D721Med (cell line): ENCODE measurements at places on chromosomes 1 and 21.
A peak's percentile ranks its signal among the peaks of the same experiment; 100 is the strongest.

DNA sequence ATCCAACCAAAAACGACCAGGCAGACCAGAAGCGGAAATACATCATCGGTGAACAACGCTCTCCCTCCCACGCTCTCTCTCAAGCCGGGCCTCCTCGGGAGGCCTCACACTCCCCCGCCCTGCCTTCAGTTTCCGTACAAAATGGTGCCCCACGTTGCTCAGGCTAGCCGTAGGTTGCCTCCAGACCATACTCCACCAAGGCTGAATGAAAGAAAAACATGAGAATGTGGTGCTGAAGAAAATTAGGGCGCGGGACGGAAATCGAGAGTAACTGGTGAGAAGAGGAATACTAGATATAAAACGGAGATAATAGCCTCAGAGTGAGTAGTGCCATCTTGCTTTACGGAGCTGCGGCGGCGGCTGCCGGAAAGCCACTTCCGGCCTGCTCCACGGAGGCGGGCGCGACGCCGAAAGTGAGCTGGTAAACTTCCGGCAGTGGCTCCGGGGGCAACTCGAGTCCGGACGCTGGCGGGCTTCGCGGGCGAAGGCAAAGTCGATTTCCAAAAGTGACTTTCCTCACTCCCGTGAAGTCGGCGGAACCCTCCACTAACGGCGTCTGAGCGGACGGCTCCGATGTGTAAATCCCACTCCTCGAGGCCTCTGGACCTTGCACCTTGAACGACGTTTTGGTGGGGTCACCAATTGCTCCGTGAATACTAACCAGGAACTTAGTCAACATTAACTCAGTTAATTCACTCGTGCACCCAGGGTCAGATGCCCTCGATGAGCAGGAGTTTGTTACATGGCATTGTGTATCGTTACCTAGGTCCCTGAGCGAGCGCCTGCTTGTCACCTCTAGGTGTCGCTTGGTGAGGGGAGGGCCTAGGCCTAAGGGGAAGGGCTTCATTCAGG, at the start of gene SH3BP5L:
Gene SH3BP5L (minus strand): TSS at position 7 of the 852 bp plus-strand sequence. CDS start 980 bp downstream, outside the sequence.
- peak; percentile 100 for DNase-seq

- no peak for DNase-seq
These were observed 19.2 kb upstream of the PEX10 start for GRCh38 chr1:2431518-2431917.

DNA sequence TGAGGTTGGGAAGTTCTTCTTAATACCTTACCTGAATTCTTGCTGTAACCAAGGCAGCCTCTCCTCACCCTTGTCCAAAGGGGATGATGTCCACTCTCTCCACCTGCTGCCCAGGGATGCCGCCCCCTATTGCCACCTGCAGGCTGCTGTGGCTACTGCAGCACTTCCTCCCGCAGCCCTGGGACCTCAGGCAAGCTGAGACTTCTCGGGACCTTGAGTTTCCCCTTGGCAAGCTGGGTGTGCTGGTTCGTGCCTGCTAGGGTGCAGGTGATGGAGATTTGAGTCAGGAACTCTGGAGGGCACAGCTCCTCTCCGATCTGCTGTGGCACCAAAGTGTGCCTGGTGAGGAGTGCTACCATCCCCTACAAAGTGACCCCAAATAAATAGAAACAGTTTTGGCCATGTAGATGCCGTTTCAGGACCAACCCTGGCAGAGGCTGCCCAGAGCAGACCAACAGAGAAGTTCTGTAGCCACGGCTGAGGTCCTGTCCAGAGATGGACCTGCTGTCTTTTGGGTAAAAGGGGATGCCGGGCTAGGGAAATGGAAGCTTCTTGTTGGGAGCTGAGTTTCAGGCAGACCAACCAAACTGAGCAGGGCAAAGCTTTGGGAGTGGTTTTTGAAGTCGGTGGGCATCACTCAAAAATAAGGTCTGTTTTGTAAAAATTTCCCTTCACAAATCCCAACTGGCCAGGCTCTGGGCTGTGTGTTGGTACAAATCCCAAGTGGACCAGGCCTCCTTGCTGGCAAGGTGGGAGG, 31.7 kb downstream of the RUNX3 start:
- DNase-seq: no peak

- no peak for DNase-seq
These were observed 212.7 kb upstream of the ESRRG start for GRCh38 chr1:216935901-216936300.

GRCh38 chr1:13949546-13949945, 249.6 kb downstream of the PRDM2 start:
- no peak for DNase-seq

- DNase-seq: no peak
These were observed 44.9 kb downstream of the CAPN9 start for GRCh38 chr1:230791986-230792564.

DNA sequence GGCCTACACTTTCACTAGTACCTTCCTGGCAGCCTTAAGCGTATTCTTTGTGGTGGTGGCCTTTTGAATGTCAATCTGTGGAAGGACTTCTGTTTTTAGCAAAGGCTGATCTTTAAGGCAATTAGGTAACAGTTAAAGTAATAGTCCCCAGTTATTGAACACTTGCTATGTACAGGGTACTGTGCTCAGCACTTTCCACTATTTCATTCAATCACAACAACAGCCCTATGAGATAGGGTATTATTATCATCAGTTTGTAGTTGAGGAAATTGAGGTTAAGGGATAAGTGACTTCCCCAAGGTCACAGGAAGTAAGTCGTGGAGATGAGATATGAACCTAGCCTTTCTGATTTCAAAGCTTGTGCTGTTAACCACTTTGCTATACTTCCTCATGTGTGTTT, 185.7 kb downstream of the ST6GALNAC3 start:
- DNase-seq: no peak

GRCh38 chr1:115373305-115373704, 35.3 kb upstream of the NGF start:
- DNase-seq: no peak

- no peak for DNase-seq
These were observed 24.2 kb upstream of the HSD3B1 start for GRCh38 chr1:119482517-119483425.

DNA sequence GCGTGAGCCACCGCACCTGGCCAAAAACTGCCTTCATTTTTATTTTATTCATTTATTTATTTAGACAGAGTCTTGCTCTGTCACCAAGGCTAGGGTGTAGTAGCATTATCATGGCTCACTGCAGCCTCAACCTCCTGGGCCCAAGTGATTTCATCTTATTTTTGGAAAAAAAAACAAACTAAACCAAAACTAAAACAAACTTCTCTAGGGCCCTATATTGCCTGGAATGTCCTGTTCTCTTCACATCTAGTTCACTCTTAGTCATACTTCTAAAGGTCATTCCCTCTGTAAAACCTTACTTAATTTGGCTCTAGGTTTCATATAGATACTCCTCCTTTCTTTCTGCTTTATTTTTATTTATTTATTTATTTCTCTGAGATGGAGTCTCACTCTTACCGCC, 15.6 kb downstream of the RPS27 start:
- DNase-seq: no peak

- DNase-seq: no peak
These were observed 20.7 kb downstream of the NR5A2 start for GRCh38 chr1:200048244-200048643.

GRCh38 chr1:203321273-203322052, 16.1 kb downstream of the BTG2 start:
- no peak for DNase-seq

DNA sequence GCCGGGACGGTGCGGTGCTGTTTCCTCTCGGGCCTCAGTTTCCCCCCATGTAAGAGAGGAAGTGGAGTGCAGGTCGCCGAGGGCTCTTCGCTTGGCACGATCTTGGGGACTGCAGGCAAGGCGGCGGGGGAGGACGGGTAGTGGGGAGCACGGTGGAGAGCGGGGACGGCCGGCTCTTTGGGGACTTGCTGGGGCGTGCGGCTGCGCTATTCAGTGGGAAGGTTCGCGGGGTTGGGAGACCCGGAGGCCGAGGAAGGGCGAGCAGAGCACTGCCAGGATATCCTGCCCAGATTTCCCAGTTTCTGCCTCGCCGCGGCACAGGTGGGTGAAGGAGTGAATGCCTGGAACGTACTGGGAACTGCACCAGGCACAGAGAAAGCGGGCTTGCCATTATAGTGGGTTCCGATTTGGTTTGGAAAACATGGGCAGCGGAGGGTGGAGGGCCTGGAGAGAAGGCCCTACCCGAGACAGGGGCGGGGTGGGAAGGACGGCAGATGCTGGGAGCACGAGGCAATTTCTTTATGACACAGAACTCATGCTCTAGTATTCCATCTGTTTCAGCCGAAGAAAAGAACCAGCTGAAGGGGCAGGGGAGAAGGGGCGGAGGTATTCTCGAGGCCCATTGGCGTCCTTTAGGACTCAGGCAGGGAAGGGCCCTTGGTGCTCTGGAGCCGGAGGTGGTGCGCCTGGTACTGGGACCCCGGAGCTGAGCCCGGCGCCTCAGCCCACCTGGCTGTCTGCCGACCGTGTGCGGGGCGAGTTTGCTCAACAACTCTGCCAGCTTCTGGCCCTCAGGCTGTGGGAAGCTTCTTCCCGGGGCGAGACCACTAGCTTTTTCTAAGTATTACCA, 960 bp downstream of the PCSK9 start:
- no peak for DNase-seq

DNA sequence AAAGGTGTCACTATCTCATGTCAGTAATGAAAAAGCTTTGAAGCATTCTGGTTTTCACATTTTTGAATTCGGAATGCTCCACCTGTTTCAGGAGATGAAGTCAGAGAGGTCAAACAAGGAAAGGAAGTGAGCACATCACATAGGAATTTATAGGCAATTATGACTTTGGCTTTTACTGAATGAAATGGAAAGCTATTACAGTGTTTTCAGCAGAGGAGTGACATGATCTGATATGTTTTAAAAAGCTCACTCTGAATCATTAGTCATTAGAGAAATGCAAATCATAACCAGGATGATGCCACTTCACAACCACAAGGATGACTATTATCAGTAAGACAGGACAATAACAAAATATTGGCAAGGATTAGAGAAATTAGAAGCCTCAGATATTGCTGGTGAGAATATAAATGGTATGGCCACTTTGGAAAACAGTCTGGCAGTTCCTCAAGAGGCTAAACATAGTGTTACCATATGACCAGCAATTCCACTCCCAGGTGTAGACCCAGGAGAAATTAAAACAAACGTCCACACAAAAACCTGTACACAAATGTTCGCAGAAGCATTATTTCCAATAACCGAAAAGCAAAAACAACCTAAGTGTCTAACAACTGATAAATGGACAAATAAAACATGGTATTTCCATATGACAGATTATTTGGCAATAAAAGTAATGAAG, 7.5 kb downstream of the TAF1A start:
- DNase-seq: no peak
